ENCODE measurements at places on chromosomes 5 and 9. TPM values are rescaled to one million over a fixed set of nuclear protein-coding genes. Genes with fewer than 3 reads are reported as not detected.

DNA sequence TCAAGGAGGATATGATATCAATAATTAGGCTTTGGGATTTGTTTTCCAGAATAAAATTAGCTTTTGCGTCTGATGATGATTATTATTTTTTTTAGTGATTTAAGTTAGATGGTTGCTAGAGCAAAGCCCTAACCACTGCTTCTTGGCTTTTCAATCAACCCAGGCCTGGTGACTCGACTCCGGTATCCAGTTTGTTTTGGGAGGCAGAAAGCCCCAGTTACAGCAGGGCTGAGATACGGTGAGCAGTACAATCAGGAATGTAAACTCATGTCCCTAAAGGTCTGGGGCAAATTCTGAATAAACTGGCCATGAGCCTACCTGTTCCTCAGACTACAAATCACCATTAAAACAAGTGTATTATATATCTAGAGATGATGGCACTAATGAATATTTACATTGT is 24.4 kb upstream of the CYFIP2 start:
- DNase-seq, result no peak

DNA sequence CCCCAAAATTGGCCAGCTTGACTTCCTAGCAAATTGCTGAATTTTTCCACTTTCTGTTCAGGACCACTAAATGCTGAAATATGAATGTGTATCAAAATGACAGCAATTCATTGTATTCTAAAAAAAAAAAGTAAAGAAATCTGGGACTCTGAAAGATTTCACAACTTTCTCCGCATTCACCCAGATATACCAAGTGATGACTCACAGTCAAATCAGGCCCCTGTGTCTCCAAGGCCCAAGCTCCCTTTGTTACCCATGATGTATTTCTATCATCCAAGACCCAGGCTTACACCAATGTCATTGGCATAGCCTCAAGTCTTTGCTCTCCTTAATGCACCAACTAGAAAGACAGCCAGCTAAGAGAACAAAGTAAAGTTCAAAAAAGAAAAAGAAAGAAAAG is 493.9 kb downstream of the NTRK2 start:
- DNase-seq, result no peak

- DNase-seq, result no peak
Observed at GRCh38 chr9:134066913-134067851, 644 bp downstream of the BRD3 start.

DNA sequence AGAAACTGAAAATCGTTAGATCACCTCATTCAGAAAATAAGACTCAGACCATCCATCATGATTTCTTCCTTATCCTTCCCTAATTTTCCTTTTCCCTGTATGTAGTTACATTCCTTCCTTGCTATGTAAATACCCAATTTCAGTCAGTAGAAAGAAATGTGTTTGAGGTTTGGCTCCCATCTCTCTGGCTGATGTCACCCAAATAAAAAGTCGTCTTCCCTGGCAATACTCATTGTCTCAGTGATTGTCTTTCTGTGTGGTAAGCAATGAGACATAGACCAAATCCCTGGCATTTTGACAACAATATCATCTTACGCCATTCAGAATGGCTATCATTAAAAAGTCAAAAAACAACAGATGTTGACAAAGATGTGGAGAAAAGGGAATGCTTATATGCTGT is 303.9 kb upstream of the EDIL3 start:
- no peak for DNase-seq

- DNase-seq, result no peak
Observed at GRCh38 chr5:141692919-141693725, 11.1 kb upstream of the ARAP3 start.

FOXD4L5 gene
- polyA plus RNA-seq, result 0.54 TPM

SVEP1 gene
- polyA plus RNA-seq, result 27.8 TPM

HSPA9 gene
- polyA plus RNA-seq, result 182 TPM

PCDHGB6 gene
- 9.3 TPM for polyA plus RNA-seq

CHMP5 gene
- polyA plus RNA-seq, result 119 TPM

GRCh38 chr5:14199902-14200301 is 56.8 kb downstream of the TRIO start:
- DNase-seq, result no peak

- no peak for DNase-seq
Observed at GRCh38 chr5:155080721-155081120, 67.2 kb downstream of the KIF4B start.

DNA sequence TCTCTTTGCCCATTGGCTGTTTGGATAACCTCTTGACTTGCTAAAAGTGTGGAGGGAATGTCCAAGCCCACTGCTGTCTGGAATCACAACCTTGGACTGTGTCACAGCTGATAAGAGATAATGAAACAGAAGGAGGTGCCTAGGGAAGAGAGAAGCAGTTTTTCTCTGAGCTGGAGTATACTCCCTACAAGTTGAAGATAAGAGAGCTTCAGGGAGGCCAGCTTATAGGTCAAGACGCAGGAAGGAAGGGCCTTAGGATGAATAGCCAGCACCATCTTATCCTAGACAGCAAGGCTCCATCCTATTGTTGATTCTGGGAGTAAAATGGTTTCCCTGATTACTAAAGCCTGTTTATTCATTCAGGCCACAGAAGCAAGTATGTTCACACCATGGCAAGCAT is 244.7 kb downstream of the NPR3 start:
- DNase-seq, result no peak

- no peak for DNase-seq
Observed at GRCh38 chr5:38515646-38516045, 40.8 kb downstream of the LIFR start.

DNA sequence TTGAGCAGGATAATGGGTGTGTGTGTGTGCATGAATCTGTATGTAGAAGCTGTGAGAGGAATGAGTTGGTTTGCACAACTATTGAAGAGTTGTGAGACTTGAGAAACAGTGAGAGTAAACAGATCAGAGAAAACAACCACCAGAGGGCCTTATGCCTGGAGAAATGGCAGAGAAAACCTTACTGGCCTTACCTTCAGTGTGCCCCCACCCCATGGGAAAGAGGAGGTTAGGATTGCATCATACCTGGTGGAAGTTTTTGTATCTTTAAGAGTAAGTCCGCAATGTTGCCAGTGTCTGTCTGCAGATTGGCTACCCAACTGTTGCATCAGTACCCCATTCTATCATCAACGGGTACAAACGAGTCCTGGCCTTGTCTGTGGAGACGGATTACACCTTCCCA is 1909.4 kb upstream of the WWC1 start:
- DNase-seq, result no peak

- DNase-seq, result no peak
Observed at GRCh38 chr5:14190194-14191164, 47.3 kb downstream of the TRIO start.

GRCh38 chr9:136853596-136854112 is 1.5 kb downstream of the MAMDC4 start:
- DNase-seq, result no peak

DNA sequence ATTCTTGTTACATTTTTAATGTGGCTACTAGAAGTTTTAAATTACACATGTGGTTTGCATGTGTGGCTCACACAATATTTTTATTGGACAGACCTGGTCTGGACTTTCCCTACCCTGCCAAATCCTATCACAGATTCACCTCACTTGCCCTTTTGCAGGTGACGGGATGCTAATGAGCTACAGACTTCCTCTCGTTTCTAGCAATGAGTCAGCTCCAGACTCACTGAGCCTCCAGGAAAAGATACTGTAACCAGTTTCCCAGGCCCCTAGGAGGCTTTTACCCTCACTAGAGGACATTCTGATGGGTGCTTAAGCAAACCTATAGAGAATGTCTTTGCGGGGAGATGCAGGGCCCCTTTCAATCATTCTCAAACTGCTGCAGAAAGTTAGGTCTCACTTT is 135.4 kb downstream of the WDR41 start:
- DNase-seq, result no peak

ZNF483 gene
- polyA plus RNA-seq, result 2.5 TPM

- DNase-seq, result no peak
Observed at GRCh38 chr5:95713960-95714710, 17.0 kb upstream of the RHOBTB3 start.

- no peak for DNase-seq
Observed at GRCh38 chr9:18496256-18497000, 22.5 kb downstream of the ADAMTSL1 start.

DNA sequence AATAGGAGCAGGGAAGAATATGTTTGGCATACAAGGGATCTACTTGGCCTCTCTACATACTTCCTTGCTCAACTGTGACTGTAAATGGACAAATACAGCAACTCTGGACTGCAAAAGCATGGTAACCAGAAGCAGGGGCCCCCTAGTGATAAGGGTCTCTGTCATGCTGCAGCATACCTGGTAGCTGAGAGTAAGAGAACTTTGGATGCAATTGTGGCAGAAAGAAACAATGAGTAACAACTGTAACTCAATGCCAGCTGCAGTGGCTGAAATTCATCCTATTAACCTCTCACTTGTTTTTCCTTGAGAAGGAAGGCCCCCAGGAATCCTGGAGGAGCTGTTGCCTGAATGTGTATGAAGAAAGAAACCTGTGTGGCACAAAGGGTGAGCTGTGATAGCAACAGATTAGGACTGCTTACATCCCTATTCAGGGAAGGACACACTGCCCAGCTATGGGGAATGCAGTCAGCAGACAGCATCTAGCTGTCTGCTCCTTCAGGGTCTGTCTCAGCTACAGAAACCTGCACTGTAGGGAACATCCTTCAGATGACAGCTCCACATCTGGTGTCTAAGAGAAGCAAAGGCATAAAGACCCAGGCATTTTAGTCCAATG is 468.1 kb upstream of the ACTBL2 start:
- DNase-seq, result no peak

DNA sequence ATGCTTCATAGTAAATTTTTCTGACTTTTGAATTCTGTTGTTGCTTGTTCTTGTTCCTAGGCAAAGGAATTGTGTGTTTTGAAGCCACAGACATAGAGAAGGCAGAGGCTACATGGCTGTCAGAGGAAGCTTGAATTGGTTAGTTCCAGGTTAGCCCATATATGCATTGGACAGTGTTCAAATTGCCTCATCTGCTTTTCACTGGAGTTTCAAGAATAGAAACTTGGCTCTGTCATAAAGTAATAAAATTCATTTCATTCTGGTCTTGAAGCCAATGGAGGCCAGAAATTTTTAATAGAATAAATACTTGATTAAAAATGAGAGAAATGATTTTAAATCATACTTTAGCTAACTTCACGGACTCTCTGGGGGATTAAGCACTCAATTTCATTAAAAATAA is 178.0 kb downstream of the YIPF5 start:
- no peak for DNase-seq

Measured in right lung (tissue), 10 donors.